Urothelium cell line (cell line): ENCODE measurements at places on chromosomes 4 and X.

- DNase-seq, result no peak
These were observed 52.6 kb upstream of the ARX start for GRCh38 chrX:25068340-25068739.

DNA sequence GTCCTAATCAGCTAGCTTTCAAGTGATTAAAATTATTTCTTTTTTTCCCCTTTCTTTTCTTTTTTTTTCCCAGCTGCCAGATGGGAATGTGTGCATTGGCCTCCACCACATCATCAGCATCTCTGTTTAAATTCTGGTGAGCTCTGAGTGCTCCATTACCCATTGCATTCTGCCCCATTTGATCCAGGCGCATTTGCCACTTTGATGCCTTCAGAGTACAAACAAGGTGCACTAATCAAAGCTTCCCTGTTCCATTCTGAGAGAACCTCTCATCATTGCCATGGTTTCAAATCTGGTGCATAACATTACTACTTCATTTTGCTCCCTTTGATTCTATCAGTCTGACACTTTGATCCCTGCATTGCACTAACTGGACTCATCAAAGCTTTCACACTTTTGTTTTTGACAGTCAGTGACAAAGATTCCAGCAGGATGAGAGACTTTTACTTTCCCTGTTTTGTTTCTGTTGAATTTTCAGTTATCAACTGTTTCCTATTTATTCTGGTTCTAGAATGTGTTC, 238.8 kb upstream of the PCDH10 start:
- DNase-seq, result no peak

- DNase-seq, result no peak
These were observed 67.1 kb downstream of the SHROOM2 start for GRCh38 chrX:9853307-9853706.

- no peak for DNase-seq
These were observed 159.2 kb downstream of the SLC4A4 start for GRCh38 chr4:71498002-71498401.

- DNase-seq, result no peak
These were observed 11.3 kb downstream of the SNX12 start for GRCh38 chrX:71056867-71057266.

- DNase-seq, result no peak
These were observed 269.2 kb upstream of the MAOA start for GRCh38 chrX:43386875-43387274.

DNA sequence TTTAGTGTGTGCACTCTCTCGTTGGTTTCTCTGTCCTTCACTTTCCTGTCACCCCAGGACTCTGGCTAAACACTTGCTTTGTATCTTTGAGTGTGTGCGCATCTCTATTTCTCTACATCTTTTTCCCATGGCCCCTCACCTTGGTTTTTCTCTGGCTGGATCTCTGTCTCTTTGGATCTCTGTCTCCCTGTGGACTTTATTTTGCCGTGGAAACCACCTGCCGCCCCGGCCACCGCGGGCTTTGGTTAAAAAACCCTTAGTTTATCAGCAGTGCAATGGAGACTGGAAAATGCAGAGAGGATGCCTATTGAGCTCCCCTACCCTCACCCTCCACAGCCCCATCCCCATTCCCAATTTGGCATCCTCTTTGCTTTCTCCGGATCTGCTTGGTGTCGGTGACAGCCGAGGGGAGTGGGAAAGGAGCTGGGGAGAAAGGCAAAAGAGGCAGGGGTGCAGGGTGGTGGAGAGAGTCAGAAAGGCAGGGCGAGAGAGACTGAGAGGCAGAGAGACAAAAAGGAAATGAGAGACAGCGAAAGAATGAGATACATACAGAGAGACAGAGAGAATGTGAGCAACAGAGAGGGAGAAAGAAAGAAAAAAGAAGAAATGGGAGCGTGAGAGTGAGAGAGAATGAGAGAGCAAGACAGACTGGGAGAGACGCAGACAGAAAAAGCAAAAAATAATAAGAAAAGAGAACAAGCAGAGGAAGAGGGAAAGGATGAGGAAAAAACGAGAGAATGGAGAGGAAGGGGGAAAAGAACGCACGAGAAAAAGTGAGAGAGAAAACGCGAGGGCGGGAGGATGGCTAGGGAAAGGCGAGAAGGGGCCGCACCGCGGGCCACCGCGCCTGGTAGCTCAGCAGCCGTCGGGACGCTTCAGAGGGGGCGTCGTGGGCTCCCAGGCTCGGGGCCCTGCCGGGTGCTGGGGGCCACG, 688 bp downstream of the GPR101 start:
- DNase-seq, result no peak

DNA sequence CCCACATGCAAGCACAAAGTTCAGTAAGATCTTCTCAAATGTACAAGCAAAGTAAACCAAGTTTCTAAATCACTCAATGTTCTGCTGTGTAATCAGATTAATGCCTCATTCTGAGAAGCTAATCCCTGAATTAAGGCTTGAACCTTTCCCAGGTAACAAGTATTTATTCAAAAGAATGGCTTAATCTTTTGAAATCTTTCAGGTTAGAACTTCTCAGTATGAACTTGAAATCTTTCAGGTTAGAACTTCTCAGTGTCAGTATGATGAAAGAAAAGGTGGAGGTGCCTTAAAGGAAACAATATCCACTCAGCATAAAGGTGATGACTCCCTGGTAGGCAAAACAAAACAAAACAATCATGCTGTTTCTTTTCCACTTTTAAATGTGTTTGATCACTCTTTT, 29.0 kb downstream of the TMPRSS11B start:
- no peak for DNase-seq

GRCh38 chr4:147714575-147715401, 17.1 kb upstream of the ARHGAP10 start:
- peak; percentile 49 for DNase-seq

DNA sequence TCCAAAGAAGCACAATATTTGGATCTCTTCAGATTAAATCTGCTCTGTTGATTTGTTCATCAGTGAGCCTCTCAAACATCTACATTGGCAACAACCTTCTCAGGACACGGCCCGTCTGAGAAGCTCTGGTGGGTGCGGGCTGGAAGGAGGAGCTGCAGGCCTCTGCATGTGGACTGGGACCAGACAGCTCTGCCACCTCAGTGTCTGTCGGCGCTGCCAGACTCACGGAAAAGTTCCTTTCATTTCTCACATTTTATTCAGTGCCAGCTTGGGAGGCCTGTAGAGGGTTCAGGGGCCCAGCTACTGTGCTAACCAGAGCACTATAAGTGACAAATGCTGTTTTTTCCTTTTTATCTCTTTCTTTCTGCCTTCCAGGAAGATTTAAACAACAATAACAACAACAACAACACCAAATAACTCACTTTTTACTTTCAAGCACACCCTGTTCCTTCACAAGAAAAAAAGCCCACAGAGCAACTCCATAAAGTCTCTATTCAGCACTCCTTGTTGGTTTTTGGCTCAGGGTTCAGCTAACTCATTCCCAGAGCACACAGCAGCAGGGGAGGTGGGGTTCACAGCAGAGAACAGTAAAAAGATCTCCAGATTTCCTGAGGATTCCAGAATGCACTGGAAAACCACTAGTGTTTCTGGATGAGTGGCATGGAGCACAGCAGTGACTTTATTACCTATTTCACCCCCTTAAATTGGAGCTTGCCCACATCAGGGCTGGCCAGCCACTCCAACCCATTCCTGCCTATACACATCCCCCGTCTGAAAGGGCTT, 23.2 kb upstream of the HOPX start:
- no peak for DNase-seq

- DNase-seq, result no peak
These were observed 210.4 kb downstream of the PTTG2 start for GRCh38 chr4:38170338-38171169.

DNA sequence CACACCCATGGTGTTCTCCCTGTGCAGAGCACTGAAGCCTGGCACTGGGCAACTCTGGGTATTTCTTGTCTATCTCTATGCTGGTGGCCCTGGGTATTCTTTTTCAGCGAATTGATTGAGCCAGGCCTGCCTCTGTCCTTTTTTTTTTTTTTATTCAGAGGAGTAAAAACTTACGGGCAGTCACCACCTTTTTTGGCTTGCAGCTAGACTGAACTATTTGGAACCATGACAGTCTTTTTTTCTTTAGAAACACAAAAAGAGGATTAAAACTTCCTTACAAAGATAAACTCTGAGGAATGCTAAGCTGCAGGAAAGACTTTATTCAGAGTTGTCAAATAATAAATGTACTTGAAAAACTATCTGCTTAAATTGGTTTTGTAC, 119.2 kb upstream of the STIM2 start:
- DNase-seq, result no peak
